ENCODE measurements at places on chromosomes 12 and 14. TPM values are rescaled to one million over a fixed set of nuclear protein-coding genes. Genes with fewer than 3 reads are reported as not detected.

CMA1 gene
- 0.64 TPM for total RNA-seq

GLTP gene
- total RNA-seq = 362 TPM

GPRC5D gene
- not detected for total RNA-seq

PRICKLE1 gene
- total RNA-seq = 1.4 TPM

NR1H4 gene
- not detected for total RNA-seq

- no peak for ATAC-seq
These were observed 6.0 kb upstream of the YARS2 start for GRCh38 chr12:32761716-32762115.

- ATAC-seq = peak; percentile 52
These were observed 24.0 kb downstream of the FGF6 start for GRCh38 chr12:4421590-4422031.

DNA sequence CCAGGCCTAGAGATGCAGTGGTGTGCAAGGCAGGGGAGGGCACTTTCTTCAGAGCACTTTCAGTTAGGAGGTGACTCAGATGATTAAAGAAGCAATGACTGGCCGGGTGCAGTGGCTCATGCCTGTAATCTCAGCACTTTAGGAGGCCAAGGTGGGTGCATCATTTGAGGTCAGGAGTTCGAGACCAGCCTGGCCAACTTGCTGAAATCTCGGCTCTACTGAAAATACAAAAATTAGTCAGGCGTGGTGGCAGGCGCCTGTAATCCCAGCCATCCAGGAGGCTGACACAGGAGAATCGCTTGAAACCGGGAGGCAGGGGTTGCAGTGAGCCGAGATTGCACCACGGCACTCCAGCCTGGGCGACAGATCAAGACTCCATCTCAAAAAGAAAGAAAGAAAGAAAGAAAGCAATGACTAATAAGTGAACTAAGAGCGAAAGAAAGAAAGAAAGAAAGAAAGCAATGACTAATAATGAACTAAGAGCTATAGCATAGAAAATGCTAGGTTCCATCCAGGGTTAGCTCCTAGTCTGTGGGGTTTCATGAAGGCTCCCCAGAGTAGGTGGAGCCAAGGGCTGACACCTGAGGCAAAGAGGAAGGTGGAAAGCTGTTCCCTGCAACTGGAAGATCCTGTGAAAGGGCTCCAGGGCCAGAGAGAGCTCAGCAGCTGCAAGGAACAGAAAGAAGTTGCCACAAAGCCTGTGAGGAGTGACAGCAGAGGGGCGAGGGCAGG is 334.5 kb downstream of the CACNA1C start:
- ATAC-seq = no peak

DNA sequence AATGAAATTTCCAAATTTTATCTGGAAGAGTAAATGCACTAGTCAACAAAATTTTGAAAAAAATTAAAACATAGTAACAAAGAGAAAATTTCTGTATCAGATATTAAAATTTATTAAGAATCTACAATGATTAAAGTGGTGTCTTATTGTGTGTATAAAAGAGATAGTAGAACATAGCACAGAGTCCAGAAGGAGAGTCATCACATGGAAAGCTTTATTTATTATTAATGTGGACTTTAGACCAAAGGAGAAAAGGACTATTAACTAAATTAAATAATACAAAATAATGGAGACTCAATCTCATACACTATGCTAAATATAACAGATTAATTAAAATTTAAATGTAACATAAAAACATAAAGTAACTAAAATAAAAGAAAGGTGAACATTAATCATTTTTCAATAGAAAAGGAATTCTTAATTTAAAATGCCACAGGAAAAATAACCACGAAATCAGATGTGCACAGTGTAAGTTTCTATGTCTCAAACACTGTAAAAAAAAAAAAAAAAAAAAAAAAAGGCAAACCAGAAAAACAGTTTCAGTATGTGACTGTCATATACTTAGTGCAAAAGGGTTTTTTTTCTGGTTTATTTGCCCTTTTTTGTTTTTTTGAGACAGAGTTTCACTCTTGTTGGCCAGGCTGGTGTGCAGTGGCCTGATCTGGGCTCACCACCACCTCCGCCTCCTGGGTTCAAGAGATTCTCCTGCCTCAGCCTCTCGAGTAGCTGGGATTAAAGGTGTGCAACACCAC is 95.4 kb downstream of the MYF5 start:
- ATAC-seq = no peak

- no peak for ATAC-seq
These were observed 12.3 kb upstream of the PARP11 start for GRCh38 chr12:3885277-3886094.
